ENCODE measurements at places on chromosomes 5 and 9.
A peak's percentile ranks its signal among the peaks of the same experiment; 100 is the strongest.

DNA sequence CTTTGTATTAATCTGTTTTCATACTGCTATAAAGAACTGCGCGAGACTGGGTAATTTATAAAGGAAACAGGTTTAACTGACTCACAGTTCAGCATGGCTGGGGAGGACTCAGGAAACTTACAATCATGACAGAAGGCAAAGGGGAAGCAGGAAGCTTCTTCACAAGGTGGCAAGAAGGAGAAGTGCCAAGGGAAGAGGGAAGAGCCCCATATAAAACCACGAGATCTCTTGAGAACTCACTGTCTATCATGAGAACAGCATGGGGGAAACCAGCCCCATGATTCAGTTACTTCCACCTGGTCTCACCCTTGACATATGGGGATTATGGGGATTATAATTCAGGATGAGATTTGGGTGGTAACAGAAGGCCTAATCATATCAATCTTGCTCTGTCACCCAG, 60.9 kb upstream of the CHD1 start:
- no peak for DNase-seq

- DNase-seq = no peak
These were observed 51.5 kb upstream of the HRH2 start for GRCh38 chr5:175606409-175606808.

- DNase-seq = no peak
These were observed 187.3 kb downstream of the CDH12 start for GRCh38 chr5:22665801-22666200.

GRCh38 chr5:147534172-147534951, 24.5 kb upstream of the DPYSL3 start:
- DNase-seq = no peak

DNA sequence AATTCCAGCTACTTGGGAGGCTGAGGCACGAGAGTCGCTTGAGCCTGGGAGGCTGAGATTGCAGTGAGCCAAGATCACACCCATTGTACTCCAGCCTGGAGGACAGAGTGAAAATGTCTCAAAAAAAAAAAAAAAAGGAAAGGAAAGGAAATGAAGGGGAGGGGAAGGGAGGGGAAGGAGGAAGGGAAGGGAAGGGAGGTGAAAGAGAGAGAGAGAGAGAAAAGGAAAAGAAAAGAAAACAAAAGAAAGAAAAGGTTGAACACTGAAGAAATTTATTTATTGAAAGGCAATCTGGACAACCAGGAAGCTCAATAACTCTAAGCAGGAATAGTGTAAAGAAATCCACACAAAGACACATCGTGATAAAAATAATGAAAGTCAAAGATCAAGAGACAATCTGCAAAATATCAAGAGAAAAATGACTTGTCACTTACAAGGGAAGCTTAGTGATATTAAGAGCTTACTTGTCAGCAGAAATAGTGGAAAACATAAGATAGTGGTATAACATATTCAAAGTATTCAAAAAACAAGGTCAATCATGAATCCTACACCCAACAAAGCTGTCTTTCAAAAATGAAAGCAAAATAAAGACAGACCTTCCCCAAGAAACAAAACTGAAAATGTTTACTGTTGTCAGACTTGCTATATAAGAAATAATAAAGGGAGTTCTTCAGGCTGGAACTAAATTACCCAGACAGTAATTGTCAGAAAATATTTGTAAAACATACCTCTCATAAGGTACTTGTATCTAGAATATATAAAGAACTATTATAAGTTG, 10.9 kb upstream of the RIMOC1 start:
- no peak for DNase-seq

DNA sequence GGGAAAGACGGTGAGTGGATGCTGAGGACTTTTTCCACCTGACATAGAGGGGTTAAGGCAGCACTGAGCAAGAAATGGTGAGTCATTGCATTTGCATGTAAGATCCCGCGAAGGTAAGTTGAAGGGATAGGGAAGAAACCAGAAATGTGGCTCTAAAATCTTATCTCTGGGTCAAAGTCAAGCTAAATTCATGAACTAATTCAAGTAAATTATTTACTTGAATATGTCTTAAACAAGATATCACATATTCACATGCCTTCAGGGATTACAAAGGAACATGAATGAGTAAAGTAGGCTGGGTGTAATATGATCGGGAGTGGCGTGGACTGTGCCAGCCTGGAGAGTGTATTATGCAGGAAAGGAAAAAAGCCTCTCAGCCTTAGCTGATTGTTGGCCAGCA, 74.4 kb upstream of the EQTN start:
- no peak for DNase-seq

GRCh38 chr9:68897577-68898145, 116.3 kb downstream of the PRKACG start:
- no peak for DNase-seq

- no peak for DNase-seq
These were observed 174.9 kb upstream of the PUM3 start for GRCh38 chr9:3018691-3019230.

GRCh38 chr5:34717426-34718327, 61.5 kb downstream of the RAI14 start:
- no peak for DNase-seq

GRCh38 chr9:27770541-27770940, 197.3 kb upstream of the C9orf72 start:
- DNase-seq = no peak

GRCh38 chr5:106172681-106173532, 1497.8 kb downstream of the EFNA5 start:
- DNase-seq = no peak

DNA sequence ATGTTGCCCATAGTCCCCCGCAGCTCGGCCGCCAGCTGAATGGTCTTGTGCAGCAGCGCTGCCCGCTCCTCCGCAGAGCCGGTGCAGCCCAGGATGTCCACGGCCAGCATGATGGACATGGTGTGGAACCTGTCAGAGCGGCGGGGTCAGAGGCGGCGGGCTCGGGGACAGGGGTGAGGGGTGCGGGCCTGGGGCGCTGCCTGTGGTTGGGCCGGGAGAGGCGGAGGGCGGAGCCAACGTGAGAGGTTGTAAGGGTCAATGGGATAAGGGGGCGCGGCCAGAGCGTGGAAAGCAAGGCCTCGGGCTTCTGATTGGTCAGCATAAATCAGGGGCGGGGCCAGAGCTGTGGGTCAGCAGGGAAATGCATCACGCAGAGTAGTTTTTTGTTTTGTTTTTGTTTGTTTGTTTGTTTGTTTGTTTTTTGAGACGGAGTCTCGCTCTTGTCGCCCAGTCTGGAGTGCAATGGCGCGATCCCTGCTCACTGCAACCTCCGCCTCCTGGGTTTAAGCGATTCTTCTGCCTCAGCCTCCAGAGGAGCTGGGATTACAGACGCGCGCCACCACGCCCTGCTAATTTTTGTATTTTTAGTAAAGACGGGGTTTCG, 6.8 kb upstream of the TOR2A start:
- peak; percentile 47 for DNase-seq

DNA sequence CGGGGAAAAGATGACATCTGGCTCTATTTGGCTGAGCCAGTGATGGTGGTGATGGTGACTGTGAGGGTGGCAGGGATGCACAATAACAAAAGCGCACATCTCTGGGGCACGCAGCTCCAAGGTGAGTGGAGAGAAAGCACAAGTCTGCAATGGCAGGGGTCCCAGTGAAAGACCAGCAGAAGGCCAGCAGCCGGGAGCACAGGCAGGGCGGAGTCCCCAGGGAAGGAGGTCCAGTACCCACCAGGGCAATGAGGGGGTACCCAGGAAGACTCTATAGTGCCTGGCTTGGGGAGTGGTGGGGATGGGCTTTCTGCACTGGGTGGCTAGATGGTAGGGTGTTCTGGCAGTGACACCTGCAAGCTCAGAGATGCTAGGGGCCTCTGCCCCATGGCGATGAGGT, 69.4 kb downstream of the AK8 start:
- no peak for DNase-seq

- DNase-seq = no peak
These were observed 16.1 kb downstream of the AHRR start for GRCh38 chr5:337563-338130.

GRCh38 chr9:13459071-13459470, 179.6 kb upstream of the MPDZ start:
- no peak for DNase-seq

- no peak for DNase-seq
These were observed 77.8 kb downstream of the BOD1 start for GRCh38 chr5:173538654-173539053.

DNA sequence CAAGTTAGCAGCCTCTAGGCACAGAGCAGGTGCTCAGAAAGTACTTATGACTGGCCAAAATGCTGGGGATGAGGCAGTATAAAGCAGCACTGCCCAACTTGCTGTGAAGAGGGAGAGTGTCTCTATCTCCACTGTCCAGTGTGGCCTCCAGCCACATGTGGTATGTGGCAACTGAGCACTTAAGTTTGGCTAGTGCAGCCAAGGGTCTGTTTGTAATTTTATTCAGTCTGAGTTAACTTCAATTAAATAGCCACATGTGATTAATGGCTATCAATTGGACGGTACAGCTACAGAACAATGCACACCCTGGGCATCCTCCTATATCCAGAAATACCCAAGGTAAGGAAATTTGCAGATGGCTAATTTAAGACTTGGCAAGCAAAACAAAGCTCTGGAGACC, 26.9 kb downstream of the ROR2 start:
- DNase-seq = no peak

GRCh38 chr9:79985264-79985663, 413.5 kb downstream of the TLE4 start:
- DNase-seq = no peak

GRCh38 chr5:166441-167372, 24.6 kb upstream of the LRRC14B start:
- no peak for DNase-seq
